ENCODE measurements at places on chromosomes 5 and 9.

GRCh38 chr5:2876183-2876582, 124.7 kb upstream of the IRX2 start:
- no peaks in the 10 kb centered on the region for H3K36me3 ChIP-seq
- H3K4me1 ChIP-seq, result no peaks in the 10 kb centered on the region
- DNase-seq, result no peak
- H3K27me3 ChIP-seq, result no peaks in the 10 kb centered on the region
- H3K27ac ChIP-seq, result no peak overlapping the region
- no peak overlapping the region for H3K4me3 ChIP-seq

GRCh38 chr5:553874-554273, 29.6 kb upstream of the SLC9A3 start:
- no peak for DNase-seq
- no peak overlapping the region for H3K4me3 ChIP-seq
- no peaks in the 10 kb centered on the region for H3K27me3 ChIP-seq
- no peaks in the 10 kb centered on the region for H3K36me3 ChIP-seq
- H3K27ac ChIP-seq, result no peak overlapping the region

GRCh38 chr5:7878381-7878873, 9.5 kb downstream of the MTRR start:
- H3K27ac ChIP-seq, result no peak overlapping the region
- no peaks in the 10 kb centered on the region for H3K27me3 ChIP-seq
- DNase-seq, result no peak
- no peak overlapping the region for H3K4me3 ChIP-seq
- H3K36me3 ChIP-seq, result peaks cover 62% of the 10 kb centered on the region

DNA sequence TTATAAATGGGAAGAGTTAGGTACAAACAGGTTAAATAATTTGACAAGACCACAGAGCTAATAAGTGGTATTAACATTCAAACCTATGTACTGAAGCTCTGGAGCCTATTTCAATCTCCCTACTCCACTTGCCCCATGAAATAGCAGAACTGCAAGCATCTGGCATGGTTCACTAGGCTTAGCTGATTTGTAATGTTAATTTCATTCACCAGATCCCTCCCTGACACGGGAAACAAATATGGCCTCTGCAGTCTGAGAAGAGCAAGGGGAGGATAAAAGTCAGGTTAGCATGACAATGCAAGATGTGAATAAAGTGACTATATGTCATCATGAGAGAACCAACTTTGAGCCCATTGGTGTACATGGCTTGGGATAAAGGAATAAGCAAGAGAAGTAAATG, 428.8 kb downstream of the BRINP1 start:
- H3K27ac ChIP-seq, result no peak overlapping the region
- H3K4me1 ChIP-seq, result no peaks in the 10 kb centered on the region
- no peaks in the 10 kb centered on the region for H3K36me3 ChIP-seq
- no peak for DNase-seq
- H3K27me3 ChIP-seq, result no peaks in the 10 kb centered on the region

DNA sequence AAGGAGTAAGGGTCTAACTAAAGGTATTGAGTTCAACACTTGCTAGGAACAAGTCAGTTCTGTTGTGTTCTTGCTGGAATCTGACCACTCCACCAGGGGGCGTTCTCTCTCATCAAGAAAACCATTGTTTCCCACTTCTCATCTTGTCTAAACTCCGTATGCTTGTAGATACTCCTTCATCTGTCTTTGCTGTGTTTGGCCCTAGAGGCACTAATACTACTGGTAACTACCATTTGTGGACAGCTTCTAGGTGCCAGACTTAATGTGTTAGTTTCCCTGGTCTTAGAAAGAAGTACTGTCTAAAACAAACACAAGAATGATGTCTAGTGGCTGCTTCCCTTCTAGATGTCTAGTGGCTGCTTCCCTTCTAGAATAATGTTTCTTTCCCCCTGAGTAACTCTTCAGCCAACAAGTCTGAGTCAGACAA, 18.7 kb upstream of the PTPDC1 start:
- H3K4me1 ChIP-seq, result no peaks in the 10 kb centered on the region
- H3K36me3 ChIP-seq, result no peaks in the 10 kb centered on the region
- H3K27ac ChIP-seq, result no peak overlapping the region
- peak; percentile 47 for DNase-seq
- no peaks in the 10 kb centered on the region for H3K27me3 ChIP-seq
